ENCODE measurements at places on chromosomes 2 and 18.

DNA sequence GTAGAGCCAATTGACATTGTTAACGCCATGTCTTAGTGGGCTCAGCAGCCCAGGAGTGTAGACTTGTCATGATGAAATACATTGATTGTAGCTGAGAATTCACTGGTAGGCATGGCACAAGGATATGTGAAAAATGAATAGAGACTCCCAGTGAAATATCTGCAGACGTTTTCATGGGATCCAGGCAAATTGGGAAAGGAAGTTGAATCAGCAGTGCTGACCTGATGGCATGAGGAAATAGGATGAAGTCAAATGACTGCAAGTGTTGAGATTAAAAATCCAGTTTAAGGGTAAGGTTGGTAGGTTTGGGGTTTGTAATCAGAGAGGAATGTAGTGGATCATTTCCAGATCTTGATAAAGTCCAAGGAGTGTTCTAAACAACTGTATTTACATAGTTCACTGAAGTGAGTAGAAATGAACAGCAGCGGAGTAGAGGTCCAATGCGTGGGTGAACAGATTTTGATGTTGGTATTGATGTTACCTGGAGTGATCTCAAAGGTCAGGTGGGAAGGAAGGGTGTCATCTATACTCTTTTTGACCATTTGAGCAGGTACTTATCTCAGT is 24.6 kb downstream of the INSIG2 start:
- no peak for DNase-seq

GRCh38 chr2:36404318-36404717 is 48.7 kb downstream of the CRIM1 start:
- no peak for DNase-seq

- DNase-seq = no peak
These were observed 1988.8 kb upstream of the PIK3C3 start for GRCh38 chr18:39966275-39966674.

- DNase-seq = peak; percentile 15
These were observed 15.0 kb upstream of the ELOA2 start for GRCh38 chr18:47050468-47050867.

- no peak for DNase-seq
These were observed 32.0 kb downstream of the MARCHF4 start for GRCh38 chr2:216340280-216340631.

GRCh38 chr18:34329840-34330239 is 105.1 kb upstream of the NOL4 start:
- no peak for DNase-seq

GRCh38 chr2:190308031-190308430 is 11.6 kb downstream of the HIBCH start:
- no peak for DNase-seq

DNA sequence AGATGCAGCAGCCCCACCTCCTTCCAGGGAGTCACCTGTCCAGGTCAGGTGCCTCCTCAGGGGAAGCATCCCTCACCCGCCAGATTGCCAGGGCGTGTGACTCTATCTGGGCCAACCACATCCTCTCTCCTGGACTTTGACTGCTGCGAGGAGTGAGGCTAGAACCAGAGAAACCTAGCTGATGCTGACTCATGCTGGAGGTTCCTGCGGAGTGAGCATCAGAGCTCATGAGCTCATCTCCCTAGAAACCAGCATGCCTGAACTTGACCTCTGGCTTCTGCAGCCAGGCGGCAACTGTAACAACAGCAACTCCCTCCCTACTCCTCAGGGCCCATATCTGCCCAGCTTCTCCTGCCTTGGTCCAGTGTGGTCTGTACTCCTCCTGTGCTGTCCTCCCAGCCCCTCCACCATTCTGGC is 28.3 kb upstream of the NT5DC4 start:
- peak; percentile 72 for DNase-seq

DNA sequence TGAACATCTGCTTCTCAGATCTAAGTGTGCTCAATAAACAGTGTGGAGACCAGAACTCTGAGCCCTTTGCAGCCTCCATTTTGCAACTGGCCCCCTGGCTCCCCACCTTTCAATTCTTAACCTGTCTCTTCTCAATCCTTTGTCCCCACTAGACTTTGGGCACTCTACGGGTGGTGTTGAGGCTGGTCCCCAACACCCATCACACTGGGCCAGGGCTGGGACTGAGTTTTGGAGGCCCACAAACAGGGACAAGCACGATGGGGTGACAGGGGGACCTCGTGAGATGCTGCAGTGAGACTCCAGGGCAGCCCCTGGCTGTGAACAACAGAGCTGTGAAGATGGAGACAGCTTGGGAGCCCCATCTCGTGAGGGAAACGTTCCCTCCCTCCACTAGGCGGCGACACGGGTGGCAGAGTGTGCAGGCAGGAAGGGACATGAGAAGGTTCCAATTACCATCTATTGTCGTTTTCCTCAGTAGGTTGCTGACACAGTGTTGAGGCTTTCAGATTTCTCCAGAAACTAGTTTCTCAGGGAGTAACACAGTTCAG is 1.2 kb downstream of the ANKMY1 start:
- DNase-seq = peak; percentile 80

DNA sequence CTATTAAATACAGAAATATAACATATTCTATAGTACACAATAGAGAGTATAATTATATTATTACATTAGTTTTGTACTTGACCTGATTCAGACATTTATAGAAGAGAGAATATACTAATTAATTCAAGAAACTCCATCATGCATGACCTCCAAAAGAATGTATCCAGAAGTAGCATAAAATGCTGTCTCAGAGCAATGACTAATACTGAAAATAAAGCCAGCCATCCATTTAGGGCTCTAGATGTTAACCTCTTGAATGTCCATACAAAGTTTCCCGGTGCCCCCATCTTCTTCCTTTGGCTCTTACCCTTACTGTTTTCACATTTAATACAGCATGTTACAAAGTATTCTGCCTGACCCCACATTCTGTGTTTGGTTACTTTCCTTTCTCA is 102.0 kb downstream of the ARHGAP15 start:
- DNase-seq = no peak

DNA sequence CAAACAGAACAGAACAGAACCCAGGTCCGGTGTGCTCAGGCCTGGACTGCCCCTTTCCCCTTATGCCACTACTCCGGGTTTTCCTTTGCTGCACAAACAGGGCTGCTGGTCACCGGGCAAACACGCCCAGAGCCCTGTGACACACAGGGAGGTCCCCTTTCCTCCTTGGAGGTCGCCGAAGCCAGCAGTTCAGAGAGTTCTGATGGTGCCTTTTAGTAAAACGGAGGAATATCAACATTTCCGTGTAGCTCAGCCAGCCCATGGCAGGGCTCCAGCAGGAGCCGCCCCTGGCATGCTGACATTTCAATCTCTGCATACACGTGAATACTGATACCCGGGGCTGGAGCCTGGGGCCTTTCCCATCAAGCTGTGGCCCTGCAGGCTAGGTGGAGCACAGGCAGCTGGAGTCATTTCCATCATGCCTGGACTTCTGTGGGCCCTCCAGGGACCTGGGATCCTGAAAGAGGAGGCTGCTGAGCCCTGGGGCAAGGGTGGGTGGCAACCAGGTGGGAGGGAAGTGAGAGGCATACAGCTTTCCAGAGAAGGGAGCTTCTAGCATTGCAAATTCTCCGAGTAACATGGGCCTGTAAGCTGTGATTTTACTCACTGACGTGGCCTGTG is 91.4 kb upstream of the PXDN start:
- DNase-seq = no peak

GRCh38 chr18:75124991-75125381 is 84.0 kb downstream of the PTGR3 start:
- DNase-seq = no peak

DNA sequence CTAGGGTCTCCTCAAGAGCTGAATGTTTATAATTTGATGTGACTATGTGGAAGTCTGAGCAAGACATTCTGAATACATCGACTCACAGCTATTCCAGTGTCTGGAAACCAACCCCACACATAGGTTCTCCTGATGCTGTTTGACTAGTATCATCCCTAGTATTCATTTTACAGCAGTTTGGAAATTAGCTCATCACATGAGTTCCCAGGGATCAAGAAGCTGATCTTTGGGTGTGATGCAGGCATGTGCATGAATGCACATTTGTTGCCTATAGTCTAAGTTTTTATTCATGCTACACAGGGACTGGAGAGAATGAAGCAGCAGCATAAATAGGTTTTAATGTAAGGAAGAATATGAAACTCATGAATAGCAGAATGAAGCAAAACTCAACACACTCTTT is 284.3 kb upstream of the SPRED2 start:
- DNase-seq = no peak

- DNase-seq = no peak
These were observed 75.8 kb upstream of the SLC14A2 start for GRCh38 chr18:45539491-45539891.

GRCh38 chr2:225040856-225041206 is 1.4 kb downstream of the DOCK10 start:
- peak; percentile 56 for DNase-seq

GRCh38 chr18:40576507-40577115 is 1378.4 kb upstream of the PIK3C3 start:
- no peak for DNase-seq

DNA sequence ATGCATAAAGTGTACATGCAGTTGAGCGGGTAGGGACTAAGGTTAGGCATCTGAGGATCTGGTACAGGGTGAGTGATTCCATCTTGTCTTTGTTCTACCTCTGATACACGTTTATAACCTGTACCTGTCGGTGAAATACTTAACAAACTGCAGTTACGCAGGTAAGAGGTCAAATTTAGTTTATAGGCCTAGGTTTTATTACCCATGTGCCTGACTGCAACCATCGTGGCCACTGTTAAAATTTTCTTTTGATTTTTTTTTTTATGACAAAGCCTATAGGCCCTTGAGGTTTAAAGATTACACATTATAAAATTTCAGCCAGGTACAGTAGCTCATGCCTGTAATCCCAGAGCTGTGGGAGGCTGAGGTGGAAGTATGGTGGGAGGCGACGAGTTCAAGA is 15.4 kb upstream of the HNMT start:
- no peak for DNase-seq
